Stimulated activated CD4-positive, alpha-beta T cell treated with anti-CD3 and anti-CD28 coated beads, Interleukin-2, amount 100 ng/mL, for 48 hours (primary cell): ENCODE measurements at places on chromosomes 1 and 21.

DNA sequence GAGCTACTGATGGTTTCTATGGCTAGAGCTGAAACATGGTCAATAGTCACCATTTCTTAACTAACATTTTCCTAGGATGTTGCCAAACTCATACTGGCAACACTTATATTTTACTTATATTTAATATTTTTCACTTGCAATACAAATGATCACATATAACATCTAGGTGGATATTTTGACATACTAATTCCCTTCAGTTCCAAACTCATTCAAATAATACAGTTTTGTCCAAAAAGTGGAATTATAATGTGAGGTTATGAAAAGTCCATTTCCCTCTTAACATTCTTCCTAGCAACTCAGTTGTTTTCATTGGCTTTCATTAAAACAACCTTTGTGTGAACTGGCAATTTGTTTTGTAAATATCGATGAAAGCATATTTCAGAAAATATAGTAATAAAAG is 16.0 kb downstream of the SPAG17 start:
- DNase-seq, result no peak

- DNase-seq, result no peak
These were observed 37.4 kb downstream of the FCER1A start for GRCh38 chr1:159339536-159339935.

DNA sequence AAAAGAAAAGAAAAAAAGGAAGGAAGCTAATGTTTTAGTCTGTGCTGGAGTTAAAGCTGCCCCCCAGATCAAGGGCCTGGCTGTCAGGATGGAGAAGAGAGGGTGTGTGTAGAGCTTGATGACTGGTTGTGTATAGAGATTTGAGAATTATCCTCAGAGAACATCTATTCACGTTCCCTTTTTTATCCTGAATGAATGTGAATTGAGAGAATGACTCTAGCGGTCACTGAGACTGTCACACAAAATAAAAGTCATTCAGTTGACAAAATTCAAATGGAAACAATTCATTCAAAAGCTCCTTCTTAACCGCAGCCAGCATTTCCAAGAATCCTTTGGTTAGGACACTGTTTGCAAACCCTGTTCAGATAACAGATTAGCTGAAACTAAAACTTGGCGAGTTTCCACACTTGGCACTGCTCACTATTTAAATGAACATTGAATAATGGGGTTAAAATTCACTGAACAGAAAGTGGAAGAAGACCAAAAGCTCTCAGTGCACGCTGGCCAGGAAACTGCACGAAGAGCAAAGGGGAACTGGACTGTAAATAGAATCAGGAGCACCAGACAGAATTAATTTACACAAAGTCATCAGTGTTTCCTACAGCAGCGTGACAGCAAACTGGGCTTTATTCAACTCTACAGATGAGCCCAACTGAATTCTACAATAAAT is 13.6 kb upstream of the FAM89A start:
- no peak for DNase-seq

DNA sequence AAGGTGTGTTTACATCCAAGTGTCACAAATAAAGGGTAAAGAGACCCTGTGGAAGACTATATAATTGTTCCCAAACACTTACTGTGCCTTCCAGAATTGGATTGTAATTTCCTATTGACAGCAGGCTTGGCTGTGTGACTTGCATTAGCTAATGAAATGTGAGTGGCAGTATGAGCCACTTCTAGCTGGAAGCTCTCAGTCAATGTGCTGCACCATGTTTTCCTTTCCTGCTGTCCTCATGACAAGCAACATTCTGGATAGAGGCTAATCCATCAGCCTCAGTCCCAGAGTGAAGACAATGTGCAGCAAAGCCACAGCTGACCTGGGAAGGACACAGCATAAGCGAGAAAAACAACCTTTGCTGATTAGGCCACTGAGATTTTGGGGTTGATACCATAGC is 5.9 kb upstream of the FOXJ3 start:
- no peak for DNase-seq
